ENCODE measurements at places on chromosomes 12 and 14.
A peak's percentile ranks its signal among the peaks of the same experiment; 100 is the strongest.

GRCh38 chr12:109302358-109302757 lies 6.7 kb downstream of the FOXN4 start:
- no peak for DNase-seq

GRCh38 chr12:55724226-55724939 lies 4.2 kb downstream of the RDH5 start:
- DNase-seq = peak; percentile 63

- no peak for DNase-seq
Measured at GRCh38 chr12:94832780-94833681, 170.5 kb downstream of the NDUFA12 start.

DNA sequence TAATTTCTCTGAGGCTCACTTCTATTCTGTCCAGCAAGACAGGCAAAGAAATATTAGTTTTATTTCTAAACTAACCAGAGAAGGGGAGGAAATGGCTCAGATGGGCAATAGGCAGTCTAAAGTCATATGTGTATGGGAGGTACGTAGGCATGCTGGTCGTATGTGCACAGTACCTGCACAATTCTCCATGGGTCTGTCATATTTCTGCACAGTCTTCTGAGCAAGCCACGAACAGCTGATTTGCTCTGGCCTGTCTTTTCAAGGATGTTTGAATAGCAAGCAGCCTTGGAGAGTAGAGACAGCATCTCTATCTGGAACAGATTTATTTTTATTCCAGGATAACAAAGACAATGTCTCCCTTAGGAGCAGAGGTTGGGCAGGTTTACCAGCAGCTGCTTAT lies 92.1 kb downstream of the SLC25A47 start:
- no peak for DNase-seq

DNA sequence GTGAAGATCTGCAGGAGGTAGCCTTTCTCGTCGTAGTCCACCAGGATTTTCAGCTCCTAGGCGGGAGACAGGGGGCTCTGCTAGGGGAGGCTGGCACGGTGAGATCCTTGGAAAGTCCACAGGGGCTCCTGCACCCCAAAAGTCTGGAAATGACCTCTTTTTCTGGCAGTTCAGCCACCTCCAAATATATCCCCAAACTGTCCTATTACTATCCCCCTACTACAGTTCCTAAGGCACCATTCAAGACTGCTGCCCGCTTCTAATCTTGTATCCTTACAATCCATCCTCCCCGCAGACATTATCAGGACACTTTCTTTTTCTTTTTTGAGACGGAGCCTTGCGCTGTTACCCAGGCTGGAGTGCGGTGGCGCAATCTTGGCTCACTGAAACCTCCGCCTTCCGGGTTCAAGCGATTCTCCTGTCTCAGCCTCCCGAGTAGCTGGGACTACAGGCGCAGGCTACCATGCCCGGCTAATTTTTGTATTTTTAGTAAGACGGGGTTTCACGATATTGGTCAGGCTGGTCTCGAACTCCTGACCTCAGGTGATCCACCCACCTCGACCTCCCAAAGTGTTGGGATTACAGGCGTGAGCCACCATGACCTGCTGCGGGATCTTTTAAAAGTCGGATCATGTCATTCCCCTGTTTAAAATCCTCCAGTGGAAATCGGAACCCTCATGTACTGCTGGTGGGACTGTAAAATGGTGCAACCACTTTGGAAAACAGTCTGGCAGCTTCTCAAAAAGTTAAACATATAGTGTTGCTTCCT lies 18.5 kb downstream of the HPD start:
- no peak for DNase-seq

DNA sequence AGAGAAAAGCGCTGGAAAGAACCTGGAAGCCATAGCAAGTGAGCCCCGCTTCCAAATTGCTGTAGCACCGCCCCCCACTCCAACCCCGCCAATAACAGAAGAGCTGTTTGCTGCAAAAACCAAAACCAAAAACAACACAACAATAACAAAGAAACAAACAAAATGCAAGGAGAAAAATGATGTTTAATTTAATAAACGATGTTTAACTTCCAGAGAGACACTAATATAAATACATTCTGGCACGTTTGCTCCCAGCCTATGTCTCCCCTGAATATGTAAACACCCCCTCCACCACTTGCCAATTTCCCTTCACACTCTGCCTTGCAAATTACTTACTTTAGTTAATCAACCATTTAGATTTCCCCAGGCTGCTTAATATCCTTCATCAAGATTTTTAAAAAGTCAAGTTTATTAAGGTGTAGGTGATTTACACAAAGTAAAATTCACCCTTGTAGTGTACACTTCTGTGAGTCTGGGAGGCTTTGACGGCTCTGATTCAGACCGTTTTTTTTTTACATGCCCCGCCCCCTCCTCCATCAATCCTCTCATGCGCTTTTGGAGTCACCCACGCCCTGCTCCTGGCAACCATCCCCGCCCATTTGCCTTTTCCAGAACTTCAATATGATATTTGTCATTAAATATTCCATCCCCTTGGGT lies 482 bp upstream of the IFI27L2 start:
- no peak for DNase-seq

DNA sequence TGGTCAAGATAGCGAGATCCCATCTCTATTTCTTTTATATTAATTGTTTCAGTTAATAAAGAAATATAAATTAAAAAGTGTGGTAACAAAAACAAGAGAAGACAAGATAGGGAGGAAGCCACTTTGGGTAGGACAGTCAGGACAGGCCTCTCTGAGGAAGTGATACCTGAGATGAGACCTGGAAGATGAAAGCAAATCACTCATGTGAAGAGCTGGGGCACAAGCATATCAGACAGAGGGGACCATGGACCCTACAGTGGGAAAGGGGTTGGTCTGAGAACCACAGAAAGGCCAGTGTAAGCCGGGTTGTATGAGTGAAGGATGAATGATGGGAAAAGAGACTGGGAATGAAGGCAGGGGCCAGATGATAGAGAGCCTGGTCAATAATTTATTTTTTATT lies 1.8 kb upstream of the MED6 start:
- DNase-seq = no peak

- DNase-seq = peak; percentile 52
Measured at GRCh38 chr14:105477660-105478397, 3.2 kb downstream of the CRIP2 start.

- DNase-seq = no peak
Measured at GRCh38 chr12:113233967-113234366, 12.7 kb downstream of the TPCN1 start.
